Effector memory CD4-positive, alpha-beta T cell (primary cell): ENCODE measurements at places on chromosomes 5 and 9.

GRCh38 chr5:181245427-181246275, 1.9 kb upstream of the RACK1 start:
- DNase-seq, result no peak

GRCh38 chr5:65098393-65098792, 329.7 kb downstream of the CWC27 start:
- no peak for DNase-seq

- DNase-seq, result no peak
Observed at GRCh38 chr5:179596421-179596820, 27.1 kb downstream of the HNRNPH1 start.

DNA sequence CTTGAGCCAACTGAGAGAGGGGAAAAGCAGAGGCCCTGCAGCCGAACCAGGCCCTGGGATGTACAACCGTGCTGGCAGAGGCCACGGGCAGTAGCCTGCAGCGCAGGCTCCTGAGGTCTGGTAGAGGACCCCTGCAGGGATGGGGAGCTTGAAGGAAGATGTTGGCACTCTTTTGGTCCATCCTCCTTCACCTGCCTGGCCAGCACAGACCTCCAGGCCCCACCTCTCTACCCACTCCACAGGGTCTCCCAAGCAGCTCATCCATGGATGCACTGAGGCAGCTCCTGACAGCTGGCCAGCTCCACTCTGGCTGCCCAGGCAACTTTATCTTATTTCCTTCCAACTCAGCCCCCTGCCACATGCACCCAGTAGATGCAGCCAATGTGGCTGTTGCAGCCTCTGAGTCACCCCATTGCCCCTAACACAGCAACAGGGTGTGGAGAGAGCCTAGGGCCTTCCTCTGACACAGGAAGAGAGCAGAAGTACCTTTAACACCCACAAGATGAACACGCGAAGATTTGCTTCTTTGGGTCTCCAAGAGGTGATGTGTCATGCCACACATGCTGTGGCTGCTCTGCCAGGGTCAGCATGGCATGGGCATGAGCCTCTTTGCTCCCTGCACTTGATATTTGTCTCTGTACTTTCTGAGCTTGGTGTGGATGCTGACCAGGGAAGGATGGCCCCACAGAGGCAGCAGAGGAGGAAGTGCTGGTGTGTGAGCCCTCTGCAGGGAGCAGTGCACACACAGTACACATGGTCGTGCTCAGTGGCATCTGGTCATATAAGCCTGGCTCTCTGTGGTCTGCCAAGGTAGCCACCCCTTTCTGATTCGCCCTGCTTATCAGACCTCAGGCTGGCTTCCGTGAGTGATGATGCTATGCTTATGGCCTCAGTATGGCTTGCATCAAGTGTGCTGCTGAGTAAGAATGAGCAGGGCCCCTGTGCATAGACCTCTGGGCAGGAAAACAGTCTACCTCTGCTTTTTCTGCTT, 117.2 kb downstream of the NRG2 start:
- no peak for DNase-seq

DNA sequence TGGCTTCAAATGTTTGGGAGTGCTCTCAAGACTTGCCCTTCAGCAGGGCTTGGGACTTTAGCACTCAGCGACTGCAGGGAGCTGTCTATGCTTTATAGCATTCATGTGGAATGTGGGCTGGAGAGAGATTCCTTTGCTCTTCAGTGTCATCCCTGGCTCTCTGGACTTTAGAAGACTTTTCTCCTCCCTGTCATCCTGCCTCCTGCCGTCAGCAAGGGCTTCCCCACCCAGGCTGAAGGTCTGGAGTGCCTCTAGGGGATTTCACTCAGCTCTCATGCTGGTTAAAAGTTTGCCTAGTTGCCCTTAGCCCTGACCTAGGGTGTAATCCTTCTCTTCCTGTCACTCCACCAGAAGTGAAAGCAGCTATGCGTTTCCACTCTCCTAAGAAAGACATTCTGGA, 210.9 kb downstream of the FRMD3 start:
- DNase-seq, result no peak

- no peak for DNase-seq
Observed at GRCh38 chr5:85681871-85682270, 935.9 kb upstream of the COX7C start.

- DNase-seq, result no peak
Observed at GRCh38 chr9:124212381-124213050, 45.2 kb upstream of the NEK6 start.

DNA sequence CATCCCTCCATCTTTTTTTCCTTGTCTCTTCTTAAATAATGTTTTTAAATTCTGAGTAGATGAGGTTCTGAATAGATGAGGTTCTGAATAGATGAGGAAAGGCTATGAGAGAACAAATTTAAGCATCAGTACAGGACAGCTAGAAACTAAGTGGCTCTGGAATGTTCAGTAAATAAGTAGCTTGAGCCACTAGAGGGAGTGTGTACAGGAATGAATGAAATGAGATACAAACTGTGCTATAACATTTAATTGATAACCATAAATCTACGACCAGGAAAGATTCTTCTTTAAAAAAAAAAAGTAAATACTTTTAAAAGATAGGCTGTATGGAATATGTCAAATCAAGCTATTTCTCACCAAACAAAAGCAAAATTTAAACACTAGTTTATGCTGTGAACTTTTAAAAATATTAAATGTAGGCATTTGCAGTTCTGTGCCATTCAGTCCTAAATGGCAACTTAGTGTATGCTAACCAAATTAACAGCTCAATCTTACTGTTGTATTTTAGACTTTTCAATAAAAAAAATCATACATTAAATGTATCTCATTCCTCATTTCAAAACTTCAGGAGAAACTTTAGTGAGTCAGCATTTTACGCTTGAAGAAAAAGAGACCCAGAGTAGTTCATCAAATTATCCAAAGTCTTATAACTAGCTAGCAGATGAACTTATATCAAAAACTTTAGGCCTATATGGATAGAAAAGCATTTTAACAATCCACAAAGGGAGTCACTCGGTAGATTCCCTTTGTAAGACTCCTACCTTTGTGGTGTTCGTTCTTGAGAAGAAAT, 70.4 kb upstream of the SNX2 start:
- no peak for DNase-seq
